ENCODE measurements at places on chromosomes 2 and 18.
A peak's percentile ranks its signal among the peaks of the same experiment; 100 is the strongest.

DNA sequence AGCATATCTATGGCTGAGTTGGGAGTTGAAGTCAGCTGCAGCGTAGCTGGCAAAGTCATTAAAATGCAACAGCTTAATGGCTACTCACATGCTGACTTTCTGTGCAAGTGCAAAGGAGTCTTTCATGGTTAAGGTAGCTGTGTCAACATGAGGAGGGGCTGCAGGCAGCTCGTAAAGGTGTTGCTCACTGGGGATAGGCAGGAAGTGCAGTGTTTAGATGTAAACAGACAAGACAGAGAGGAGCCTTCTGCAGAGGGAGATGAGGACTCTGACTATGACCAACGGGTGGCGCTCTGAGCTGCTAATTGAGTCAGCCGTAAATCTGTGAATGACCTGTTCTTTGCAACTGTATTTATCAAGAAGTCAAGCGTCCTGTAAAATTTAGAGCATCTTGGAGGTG, 22.3 kb upstream of the CAVIN2 start:
- peak; percentile 83 for DNase-seq

DNA sequence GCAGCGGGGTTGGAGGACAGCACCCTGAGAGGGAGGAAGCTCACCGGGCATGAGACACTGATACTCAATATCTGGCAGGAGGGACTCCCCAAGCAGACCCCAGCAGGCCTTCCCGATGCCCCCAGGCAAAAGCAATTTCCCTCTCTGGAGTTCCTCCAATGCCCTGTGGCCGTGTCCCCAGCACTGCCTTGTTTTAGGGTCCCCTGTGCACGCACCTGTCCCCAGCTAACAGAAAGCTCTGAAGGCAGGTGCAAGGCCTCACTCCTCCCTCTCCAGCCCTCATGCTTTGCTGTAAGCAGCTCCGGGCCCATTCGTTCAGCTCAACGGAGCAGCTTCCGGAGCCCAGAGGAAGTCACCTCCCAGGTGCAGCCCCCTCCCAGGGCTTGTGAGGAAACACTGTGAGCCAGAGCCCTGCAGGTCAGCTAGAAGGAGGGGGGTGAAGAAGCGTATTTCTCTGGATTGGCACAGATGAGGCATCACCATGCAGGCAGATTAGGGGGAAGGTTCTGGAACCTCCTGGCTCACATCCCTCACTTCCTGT, 50.3 kb upstream of the ID2 start:
- DNase-seq: peak; percentile 18

- DNase-seq: peak; percentile 83
Measured at GRCh38 chr18:31555971-31556747, 35.5 kb upstream of the TTR start.

- no peak for DNase-seq
Measured at GRCh38 chr2:201414099-201415023, 36.9 kb downstream of the TRAK2 start.

- no peak for DNase-seq
Measured at GRCh38 chr2:208182835-208183234, 7.0 kb downstream of the C2orf80 start.

- peak; percentile 2 for DNase-seq
Measured at GRCh38 chr2:225052703-225053102, 10.4 kb upstream of the DOCK10 start.

- peak; percentile 22 for DNase-seq
Measured at GRCh38 chr2:120741571-120742561, 6.2 kb downstream of the GLI2 start.

GRCh38 chr18:172361-172760, 14.0 kb downstream of the USP14 start:
- peak; percentile 80 for DNase-seq

- DNase-seq: peak; percentile 40
Measured at GRCh38 chr2:213806125-213806726, 522.0 kb downstream of the SPAG16 start.

- DNase-seq: no peak
Measured at GRCh38 chr2:71064110-71064611, 4.3 kb upstream of the NAGK start.

DNA sequence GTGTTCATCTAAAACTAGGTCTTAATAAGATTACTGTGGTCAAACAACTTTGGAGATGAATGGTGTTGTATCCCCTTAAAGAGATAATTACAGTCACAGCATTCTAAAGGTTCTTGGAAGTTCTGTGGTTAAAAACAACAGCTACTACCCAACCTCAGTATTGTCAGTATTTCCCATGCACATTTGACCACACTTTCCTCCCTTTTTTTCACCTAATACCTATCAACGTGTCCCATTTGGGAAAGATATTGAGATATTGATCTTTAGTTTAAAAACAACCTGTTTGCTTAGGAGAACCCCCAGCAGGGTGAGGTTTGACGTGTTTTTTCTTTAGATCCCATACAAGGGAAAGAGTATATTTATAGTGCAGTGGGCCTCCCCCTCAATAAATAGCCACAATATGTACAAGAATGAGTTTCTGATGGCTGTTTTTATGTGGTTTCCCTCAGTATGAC, 65.6 kb downstream of the WDR7 start:
- no peak for DNase-seq

- DNase-seq: no peak
Measured at GRCh38 chr2:3078684-3079083, 298.9 kb downstream of the EIPR1 start.

DNA sequence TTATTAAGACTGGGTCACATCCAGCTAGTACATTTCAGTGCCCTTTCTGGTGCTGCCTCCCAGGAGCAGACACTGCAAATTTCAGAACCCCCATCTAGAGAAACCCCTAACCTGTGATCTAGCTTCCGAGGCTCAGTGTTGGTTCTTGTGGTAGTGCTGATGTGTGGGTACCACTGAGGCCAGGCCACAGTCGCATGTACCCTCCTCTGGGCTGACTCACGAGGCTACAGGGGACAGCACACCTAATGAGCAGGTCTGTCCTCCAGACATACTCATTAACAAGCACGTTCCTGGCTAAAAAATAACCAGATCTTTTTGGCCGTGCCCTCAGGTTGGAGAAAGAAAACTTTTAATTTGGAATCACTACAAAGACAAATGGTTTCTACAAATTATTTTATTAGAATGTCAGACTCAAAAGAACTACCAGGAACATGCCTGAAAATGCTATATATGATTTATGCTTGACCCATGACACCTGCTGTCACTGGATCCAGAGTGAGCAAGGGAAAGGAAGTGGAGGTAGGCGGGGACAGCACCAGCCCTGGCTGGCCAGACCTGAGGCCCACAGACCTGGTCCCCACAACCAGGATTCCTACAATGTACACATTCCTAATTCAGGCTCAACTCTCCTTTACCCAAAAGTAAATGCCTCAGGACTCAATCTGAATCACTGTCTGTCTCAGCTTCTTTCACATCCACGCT, 8.5 kb downstream of the CIAO1 start:
- no peak for DNase-seq

DNA sequence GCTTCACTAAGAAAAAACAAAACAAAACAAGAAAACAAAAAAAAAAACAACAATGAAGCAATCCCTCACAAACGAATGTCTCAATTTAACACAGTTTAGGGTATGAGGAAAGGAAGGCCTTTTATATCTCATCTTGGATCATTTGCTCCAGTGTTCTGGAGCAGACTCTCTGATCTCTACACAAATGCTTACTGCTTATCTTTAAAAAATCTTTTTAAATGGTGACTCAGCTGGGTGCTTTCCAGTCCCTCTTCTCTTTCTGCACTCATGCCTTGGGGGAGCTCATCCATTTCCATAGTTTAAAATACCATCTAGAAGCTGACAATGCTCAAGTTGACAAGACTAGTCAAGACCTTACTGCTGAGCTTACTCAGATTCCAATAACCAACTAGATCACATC, 56.2 kb downstream of the ETAA1 start:
- DNase-seq: no peak

DNA sequence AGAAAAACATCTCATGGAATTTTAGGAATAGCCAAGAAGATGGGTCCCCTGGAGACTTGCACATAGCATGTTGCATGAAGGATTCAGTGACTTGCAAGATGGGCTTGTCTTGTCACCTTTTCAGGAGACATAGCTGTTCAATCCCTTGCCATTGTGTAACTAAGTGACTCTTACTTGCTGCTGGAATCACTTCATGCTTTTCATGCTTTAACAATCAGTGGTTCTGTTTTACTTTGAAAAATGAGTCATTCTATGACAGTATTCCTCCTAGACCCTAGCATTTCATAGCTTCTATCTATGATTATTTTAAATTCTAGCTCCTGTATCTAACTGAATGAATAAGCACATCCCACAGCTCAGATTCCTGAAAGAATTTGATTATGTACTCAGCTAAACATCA, 2.8 kb downstream of the KYNU start:
- no peak for DNase-seq

- DNase-seq: no peak
Measured at GRCh38 chr2:196747400-196747799, 52.1 kb downstream of the GTF3C3 start.

GRCh38 chr2:287911-288757, at the start of gene ALKAL2:
TSS of gene ALKAL2 (minus strand) at chr2:288091. CDS start at chr2:287835, 256 bp downstream.
- DNase-seq: peak; percentile 35

GRCh38 chr2:96356889-96357288, 21.3 kb downstream of the NCAPH start:
- DNase-seq: no peak

DNA sequence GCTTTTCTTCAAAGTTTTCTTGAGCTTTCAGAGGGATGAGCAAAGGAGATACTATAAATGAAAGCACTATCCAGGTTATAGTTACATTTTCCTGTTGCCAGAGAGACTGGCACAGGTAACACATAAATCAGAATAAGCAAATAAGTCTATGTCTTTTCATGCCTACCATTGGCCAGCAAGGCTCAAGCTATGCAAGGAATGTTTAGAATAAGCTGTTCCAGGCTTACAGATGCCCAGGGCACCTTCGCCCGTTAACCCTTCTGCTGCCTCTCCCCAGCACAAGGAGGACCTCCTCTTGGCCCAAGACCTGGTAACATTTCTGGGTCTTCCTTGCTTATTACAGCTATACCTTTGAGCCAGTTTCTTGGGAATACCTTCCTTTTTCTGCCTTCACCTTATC, 233.7 kb upstream of the MEIS1 start:
- DNase-seq: no peak

DNA sequence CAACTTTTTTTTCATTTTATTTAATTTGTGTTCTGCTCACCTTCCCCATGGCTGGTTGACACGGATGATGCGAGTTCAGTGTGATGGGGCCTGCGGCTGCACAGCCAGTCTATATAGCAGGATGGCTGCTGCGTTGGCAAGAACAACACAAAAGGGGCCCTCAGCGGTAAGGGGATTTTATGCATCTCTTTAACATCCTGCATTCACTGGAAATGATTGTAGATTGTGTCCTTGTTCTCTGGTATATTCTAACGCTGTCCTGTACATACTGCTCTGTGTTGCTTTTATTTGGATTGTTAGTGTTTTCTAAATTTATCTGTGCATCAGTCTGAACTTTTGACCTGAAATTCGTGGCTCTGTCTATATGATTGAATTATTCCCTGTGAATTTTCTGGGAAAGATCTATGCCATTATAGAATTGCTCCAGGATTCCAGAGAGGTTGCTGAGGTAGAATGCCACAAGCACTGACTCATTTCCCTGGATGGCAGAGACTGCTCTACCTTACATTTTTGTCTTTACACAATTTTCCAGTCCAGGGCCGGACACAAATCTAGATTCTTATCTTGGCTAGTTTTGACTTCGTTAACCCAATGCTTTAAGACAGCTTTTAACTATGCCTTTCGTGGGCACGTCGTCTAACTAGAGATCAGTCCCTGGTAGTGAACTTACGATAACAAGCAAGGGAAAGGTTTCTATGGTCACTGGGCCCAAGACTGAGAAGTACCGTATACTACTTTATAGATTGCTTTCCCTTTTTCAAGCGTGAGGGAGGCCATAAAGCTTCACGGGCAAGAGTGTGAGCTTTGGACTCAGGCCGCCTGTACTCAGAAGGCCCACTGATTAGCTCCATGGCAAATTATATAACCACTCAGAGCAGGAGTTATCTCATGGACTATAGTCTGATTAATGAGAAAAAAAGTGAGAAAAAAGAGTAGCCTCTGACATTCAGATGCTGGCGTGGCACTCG, at the start of gene CRYGC:
Gene CRYGC, minus strand, starts transcription at position 85 of the 968 bp plus-strand sequence. Its CDS starts 36 bp downstream, at position 49.
- DNase-seq: no peak

DNA sequence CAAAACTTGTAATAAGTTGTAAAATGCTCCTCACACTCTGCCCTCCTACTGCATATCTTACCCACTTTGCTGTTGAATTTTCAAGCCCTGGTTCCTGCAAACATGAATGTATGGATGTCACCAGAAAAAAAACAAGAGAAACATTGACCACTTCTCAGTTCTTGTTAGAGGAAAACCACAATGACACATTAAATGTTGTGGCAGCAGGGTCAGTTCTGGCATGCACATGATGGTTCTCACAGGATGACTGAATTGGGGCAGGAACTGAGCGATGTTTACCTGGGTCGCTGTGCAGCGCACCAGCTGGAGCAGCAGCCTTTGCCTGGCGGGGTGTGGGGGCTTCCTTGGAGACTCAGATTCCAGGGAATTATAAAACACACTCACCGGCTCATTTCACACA, 14.0 kb upstream of the PRKCE start:
- no peak for DNase-seq
